Activated T-cell treated with anti-CD3 and anti-CD28 coated beads, Interleukin-2, amount 50 U/mL, for 1 hour (primary cell): ENCODE measurements at places on chromosomes 11 and 22.

DNA sequence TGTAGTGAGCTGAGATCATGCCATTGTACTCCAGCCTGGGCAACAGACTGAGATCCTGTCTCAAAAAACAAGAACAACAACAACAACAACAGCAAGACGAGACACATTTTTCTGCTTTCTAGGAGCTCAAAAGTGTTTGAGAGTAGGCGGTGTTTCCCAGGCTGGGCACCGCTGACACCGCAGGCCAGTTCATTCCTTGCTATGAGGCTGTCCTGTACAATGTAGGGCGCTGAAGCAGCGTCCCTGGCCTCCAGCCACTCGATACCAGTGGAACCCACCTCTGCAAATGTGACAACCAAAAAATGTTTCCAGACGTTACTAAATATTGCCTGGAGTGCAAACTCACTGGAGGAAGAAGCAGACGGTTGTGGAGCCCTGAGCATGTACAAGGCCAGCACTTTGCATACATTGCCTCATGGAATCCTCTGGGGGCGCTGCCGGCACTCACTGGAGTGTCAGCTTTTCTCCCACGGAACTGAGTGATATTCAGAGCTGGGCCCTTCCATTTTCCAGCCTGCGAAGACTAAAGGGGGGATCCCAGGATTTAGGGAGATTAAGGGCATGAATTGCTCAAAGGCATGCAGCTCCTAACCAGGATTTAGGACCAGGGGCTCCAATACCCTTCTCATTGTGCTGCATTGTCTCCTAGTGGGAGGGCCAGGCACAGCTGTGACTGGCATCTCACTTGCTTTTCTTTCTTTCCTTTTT lies 5.8 kb upstream of the MIEF1 start:
- peak; percentile 62 for DNase-seq

GRCh38 chr22:19143212-19143611 lies 1.2 kb downstream of the ESS2 start:
- no peak for DNase-seq

- DNase-seq = no peak
Observed at GRCh38 chr11:116970485-116971292, 127.5 kb downstream of the SIK3 start.

DNA sequence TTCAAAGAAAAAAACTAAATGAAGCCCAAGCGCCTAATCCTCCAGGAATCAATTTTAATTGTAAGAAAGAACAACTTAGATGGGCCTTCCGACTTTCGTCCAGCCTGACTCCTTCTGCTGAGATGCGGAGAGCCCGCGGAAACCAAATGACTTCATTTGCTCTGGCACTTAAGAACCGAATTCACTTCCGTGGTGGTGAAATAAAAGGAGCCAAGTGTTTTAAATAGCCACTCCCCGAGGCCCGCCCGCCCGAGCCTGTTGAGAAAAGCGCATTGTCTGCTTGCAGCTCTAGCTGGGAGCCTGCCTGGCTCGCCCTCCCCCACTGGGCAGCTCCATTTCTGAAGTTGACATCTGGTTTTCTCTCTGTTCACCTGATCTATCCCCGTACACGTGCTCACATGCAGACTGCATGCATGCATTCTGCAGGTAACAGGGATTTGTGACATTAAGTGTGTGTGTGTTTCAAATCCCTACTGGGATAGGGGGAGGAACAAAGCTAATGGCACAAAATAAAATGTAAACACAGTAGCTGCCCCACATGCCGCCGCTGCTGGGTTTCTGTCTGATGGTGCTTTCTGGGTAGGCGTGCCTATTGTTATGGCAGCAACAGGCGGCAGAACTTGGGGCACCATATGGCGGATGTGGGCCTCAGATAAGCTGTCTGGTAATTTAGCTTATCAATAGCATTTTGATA lies 6.2 kb downstream of the TEAD1 start:
- DNase-seq = no peak

GRCh38 chr22:43337385-43337784 lies 5.8 kb downstream of the SCUBE1 start:
- no peak for DNase-seq

GRCh38 chr11:33064033-33064825 lies 24.9 kb downstream of the TCP11L1 start:
- DNase-seq = no peak

DNA sequence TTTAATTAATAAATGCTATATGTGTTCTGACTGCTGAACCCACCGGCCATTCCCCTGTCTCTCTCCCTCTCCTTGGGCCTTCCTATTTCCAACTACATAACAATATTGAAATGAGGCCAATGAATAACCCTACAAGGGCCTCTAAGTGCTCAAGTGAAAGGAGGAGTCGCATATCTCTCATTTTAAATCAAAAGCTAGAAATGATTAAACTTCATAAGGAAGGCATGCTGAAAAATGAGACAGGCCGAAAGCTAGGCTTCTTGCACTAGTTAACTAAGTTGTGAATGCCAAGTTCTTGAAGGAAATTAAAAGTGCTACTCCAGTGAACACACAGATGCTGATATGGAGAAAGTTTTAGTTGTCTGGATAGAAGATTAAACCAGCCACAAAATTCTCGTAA lies 109.2 kb downstream of the TSPAN18 start:
- DNase-seq = no peak

- no peak for DNase-seq
Observed at GRCh38 chr11:24793479-24793878, 296.6 kb downstream of the LUZP2 start.

- DNase-seq = no peak
Observed at GRCh38 chr11:45171550-45171949, 25.1 kb downstream of the PRDM11 start.

DNA sequence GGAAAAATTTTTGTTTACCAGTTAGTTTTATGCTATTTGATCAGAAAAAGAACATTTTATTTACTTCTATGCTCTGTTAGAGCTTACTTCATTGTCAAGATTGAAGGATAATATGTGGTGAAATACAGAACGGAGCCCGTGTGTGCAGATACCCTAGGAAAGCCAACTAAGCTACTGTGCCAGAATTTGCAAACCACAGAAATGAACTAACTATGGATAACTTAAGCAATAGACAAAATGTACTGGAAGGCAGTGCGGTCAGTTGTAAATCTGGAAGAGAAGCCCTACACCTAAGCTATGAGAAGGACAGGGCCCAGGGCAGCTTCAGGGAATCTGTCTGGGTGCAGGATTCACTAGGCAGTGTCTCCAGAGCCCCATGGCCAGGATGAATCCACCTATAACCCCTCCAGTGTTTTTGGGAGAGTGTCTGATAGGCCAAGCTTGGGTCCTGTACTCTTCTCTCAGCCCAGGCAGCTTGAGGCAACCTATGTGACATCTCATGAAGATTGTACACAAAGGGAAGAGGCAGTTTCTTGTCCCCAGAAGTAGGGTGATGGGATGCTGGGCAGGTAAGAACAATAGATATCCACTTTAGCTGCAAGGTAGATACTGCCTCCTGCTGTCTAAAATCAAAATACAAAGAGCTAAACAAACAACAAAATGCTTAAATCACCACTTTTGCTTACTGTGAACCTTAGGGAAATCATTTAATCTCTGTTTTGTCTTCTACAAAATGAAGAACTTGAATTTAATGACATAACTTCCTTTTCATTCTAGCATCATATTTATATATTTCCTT lies 12.1 kb downstream of the MMP7 start:
- no peak for DNase-seq

DNA sequence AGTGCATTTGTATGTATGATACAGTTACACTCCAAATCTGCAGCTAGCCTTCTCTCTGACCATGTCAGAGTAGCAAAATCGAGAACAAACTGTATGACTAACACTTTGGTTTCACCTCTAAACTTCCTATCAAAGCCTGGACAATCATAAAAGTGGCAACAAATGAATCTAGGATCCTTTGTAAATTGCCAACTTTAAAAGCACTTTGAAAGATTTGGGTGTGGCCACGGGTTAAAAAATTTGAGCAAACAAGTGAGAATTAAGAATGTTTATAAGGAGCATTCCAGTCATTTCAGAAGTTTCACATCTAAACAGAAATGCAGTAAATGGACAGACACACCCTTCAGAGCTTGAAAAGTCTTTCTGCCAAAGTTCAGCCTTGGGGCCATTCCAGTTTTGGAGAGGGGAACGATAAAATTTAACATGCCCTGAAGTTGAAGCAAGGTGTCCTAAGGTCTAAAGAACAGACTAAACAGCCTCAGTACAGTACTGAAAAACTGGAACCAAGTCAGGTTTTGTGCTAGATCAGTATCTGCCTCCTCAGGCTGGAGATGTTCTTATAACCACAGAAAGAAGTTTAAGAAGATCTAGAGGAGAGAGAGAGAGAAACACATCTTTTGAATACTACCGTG lies 181.9 kb upstream of the BDNF start:
- no peak for DNase-seq

DNA sequence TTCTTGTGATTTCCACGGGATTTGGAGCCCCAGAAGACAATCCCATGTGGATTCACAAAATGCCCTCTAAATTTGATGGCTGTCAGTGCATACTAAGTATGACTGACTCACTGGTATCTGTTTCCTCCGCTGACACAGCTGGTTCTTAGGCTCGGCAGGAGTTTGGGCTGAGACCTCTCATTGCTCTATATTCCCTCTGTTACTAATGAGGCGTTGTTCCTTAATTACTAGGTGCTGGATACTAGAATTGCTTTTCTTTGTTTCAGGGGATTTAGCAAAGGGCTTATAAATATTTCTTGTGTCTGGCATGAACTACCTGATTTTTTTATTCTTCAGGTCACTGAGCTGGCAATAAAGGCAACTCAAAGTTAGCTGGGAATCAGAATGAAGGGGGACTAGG lies 53.2 kb upstream of the EHF start:
- DNase-seq = no peak

- no peak for DNase-seq
Observed at GRCh38 chr22:38187413-38188212, 6.0 kb upstream of the PLA2G6 start.

DNA sequence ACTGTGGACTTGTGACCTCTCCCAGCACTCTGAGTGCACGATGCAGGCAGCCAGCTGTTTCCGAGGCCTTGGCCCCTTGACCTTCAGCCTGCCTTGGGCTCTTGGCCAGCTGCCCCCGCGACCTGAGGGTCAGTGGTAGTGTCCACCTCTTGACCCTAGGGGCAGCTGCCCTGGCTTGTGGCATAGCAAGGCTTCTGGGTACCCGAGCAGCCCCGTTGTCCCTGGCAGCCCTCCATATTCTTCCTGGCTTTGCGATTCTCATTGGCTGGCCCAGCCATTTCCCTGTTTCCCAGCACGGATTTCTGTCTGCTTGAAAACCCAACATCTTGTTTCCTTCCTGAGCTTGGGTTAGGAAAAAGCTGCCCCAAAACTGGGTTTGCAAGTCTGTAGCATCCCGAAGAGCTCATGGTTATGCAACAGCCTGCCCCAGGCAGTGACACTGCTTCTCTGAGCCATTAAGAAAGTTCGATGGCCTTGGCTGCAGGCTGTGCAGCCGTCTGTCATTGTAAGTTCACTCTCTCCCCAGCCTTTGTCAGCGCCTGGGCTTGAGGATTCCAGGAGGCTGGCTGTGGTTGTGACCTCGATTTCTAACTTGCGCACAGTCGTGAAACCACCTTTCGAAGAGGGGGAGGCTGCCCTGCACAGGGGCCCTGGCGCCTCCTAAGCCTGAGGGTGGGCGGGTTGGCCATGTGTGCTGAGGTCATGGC lies 48.8 kb downstream of the FBLN1 start:
- DNase-seq = no peak

DNA sequence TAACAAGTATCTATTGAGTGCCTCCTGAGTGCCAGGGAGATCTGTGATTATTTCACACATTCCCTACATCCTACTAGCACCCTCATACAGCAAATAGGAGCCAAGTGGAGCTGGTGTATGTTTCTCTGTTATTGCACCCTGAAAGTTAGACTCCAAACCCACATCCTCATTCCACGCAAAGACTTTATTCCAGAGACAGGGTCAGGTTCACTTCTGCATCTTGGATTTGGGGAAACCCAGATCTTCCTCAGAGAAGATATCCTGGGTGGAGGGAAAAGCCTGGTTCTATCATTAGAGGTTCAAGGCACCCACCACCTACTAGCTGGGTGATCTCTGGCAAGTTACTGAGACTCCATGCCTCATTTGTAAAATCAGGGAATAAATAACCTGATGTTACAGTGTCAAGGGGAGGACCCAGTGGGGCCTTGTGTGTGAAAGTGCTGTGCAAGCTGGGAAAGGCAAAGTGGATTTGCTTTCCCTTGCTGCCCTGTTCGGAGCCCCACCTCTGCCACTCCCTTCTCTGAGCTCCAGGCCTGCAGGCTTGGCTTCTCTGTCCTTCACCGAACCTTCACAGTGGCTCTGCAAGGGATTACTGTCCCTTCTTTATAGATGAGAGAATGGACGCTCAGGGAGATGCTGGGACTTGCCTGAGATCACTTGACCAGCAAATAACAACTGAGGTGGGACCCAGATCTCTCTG lies 991 bp upstream of the SLCO2B1 start:
- no peak for DNase-seq

DNA sequence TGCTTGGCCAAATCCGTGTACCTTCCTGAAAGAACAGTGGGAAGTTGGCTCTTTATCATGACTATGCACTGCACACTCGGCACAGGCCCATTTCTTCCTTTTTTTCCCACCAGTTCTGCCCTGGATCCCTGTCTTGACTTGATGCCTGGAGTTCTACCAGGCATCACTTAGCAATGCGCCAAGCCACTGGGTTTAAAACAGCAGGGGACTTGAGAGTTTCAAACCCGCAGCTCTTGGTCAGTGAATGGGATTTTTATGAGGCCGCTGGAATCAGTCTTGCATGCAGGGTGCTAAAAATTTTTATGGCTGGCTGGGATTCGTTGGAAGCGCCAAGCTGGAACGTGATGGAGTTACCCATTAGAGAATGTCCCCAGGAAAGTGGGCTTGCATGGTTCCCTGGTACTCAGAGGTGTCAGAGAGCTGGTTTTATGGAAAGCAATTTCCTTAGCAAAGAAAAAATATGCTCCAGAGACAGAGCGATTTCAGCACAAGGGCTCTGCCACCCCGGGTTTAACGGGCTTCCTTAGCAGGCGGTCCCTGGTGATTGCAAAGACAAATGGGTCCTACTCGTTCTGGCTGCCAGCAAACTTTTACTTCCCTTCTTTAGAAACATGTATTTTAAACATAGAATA lies 432.9 kb downstream of the TENM4 start:
- DNase-seq = no peak

GRCh38 chr11:123187248-123187647 lies 7.8 kb downstream of the CLMP start:
- DNase-seq = no peak

DNA sequence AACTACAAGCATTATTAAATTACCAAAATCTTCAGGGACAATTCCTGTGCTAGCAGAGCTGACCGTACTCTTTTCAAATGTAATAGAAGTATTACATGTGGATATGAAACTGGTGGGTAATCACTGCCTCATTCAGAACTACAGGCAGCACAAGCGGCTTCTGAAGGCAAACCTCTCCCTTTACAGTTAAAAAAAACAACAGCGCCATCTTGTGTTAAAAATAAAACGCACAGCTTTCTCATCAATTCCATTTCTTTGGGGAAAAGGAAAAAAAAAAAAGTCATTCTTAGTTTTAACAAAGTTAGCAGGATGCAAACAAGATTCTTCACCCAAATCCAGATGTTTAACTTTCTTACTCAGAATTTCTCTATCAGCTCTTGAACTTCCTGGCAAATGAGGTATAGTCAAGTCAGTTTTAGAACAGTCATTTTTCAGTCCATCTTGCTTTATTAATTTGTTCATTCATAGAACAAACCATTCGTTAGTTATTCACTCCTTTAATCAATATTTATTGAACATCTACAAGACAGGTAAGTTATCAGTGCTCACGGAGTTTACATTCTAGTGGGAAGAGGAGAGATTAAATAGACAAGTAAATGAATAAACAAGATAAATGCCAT lies 331.8 kb upstream of the MPPED2 start:
- DNase-seq = no peak
